ENCODE measurements at places on chromosomes 7 and 10.

- no peak for DNase-seq
Measured at GRCh38 chr7:118473271-118473670, 248.8 kb downstream of the ANKRD7 start.

DNA sequence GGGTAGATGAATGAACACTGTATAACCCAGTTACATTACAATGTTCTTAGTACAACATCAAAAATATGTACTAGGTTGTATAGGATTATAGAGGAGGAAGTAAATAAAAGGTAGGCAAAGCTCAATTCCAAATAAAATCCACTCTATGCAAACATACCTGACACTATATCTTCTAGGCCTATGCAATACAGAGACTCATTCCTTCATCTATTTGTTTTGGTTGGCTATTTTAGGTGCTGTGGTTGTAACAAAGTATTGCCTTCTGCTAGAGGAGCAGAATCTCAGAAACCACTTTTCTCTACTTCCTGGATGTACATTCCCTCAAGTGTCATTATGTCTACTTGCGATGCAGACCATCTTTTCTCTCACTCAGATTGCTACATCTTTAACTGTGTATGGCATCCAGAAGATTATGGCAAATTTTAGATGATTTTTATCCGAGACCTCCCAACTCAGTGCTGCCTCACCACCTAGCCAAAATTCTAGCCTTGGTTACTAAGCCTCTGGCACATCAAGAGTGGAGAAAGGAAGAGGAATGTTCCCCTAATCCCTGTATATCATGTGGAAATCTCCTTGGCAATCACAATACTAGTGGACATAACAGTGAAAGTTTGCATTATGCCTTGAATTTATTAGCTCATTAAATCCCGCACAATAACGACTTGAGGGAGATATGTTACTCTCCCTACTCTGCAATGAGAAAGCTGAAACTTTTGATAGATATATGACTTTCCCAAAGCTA, 5.5 kb upstream of the TFPI2 start:
- DNase-seq, result no peak

- DNase-seq, result no peak
Measured at GRCh38 chr7:132030883-132031282, 474.5 kb upstream of the PODXL start.

DNA sequence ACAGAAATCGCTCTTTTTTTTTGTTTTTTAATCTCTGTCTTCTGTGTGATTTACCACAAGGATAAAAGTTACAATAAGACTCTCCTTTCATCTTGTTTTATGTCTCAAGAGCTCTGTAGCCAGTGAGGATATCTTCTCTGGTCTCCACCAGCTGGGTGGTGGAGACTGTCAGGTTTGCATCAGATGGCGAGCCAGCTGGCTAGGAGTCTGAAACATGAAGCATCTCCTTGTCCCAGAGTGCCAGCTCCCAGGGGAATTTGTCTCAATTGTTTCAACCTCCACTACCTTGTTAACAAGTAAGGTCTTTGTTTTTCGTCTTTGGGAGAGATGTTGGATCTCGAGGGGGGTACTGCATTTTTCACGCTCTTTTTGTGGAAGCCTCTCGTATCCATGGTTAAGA, 47.3 kb downstream of the FRMPD2 start:
- no peak for DNase-seq

- peak; percentile 16 for DNase-seq
Measured at GRCh38 chr10:126536148-126536547, 134.3 kb downstream of the C10orf90 start.

DNA sequence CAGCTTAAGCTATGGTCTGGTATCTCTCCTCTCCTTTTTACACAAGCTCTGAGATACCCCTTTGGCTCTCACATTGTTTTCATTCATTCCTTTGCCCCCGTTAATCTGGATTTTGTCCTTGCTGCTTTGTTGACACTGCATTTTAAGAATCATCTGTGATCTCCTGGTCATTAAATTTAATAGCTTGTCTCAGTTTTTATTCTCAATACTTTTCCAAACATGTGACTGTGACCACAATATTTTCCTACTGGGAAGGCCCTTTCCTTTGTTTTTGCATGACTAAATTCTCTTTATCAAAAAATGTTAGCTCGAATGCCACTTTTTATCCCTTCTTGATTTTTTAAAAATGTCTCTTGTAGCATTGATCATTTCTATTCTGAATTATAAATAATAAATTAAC, 171.2 kb downstream of the SUGCT start:
- no peak for DNase-seq

- DNase-seq, result no peak
Measured at GRCh38 chr7:107922886-107923285, 31.9 kb downstream of the DLD start.

DNA sequence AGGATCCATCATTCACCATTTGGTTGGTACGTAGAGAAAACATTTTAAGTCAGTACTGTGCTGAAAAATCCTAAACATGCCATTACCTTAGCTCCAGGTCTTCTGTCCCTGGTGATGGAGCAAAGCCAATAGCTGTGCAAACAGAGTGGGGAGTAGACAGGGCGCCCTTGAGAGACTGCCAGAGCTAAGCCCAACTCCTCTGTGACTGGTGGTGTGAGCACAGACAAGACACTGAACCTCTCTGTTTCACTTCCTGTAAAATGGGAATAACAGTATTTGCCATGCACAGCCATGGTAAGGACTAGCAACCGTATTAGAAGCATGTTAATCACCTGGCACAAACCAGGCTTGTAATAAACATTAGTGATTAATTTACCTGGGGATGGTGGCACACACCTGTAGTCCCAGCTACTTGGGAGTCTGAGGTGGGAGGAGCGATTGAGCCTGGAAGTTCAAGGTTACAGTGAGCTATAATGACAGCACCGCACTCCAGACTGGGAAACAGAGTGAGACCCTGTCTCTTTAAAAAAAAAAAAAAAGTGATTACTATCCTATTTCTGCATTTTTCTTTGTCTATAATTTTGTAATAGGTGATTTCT, 28.7 kb downstream of the LYZL1 start:
- no peak for DNase-seq

GRCh38 chr7:130922206-130923112, 188.5 kb upstream of the KLF14 start:
- DNase-seq, result no peak

GRCh38 chr7:38160003-38160571, 18.0 kb upstream of the STARD3NL start:
- DNase-seq, result no peak

DNA sequence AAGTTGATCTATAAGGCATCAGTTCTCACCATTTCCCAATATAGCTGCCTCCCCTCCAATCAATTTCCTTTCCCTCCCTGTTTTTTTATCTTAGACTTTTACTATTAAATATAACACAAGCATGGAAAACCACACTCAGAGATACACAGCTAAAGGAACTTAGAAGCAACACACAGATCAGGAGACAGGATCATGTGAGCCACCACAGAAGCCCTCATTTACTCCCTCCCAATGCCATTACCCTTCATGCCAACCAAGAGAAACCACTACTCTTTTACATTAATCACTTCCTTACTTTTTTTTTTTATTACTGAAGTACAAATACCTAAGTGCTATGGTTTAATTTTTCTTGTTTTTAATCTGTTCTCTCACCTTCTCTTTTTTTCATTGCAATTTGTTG, 33.0 kb downstream of the COG5 start:
- DNase-seq, result no peak

- DNase-seq, result no peak
Measured at GRCh38 chr10:77228559-77228958, 409.0 kb downstream of the KCNMA1 start.

- peak; percentile 14 for DNase-seq
Measured at GRCh38 chr10:49679480-49679893, at the start of gene C10orf53. Gene C10orf53 (plus strand): TSS chr10:49679651. CDS start chr10:49679698, 47 bp downstream.

GRCh38 chr10:78013564-78013963, 15.8 kb downstream of the POLR3A start:
- no peak for DNase-seq

DNA sequence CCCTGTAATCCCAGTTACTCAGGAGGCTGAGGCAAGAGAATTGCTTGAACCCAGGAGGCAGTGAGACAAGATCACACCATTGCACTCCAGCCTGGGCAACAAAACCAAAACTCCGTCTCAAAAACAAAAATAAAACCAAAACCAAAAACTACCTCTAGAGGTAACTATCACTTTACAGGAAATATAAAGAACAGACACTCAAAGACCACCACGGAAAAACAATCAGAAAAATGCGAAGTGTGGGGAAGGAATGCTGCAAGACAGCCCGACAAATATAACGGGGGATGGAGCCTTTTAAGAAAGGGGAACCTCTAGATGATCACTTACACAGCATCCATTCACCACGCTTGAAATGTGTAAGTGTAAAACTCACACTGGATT, 4.3 kb downstream of the HNRNPF start:
- DNase-seq, result no peak

DNA sequence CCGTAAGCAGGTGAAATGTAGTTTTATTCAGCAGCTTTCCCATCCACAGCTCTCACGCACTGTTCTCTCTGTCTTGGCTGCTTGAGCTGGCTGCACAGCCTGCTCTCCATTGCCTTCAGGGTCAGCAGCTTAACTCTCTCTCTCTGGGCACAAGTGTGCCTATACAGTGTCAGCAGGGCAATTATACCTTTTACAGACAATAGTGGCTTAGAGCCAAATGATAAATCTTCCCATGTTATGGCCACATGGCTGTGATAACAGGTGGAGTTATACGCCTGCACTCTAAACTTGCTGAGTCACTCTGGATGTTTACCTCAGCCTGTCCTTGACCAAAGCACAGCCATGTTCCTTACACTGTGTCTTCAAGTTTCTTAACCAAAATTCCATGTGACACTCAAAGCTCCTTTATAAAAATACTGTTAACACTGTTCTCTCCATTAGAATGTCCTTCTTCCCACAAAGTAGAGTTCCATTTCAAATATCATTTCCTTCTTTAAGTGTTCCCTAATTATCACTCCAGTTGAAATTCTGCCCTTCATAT, 6.1 kb downstream of the RNF133 start:
- DNase-seq, result no peak

GRCh38 chr7:156640949-156641485, 443 bp downstream of the RNF32 start:
- peak; percentile 28 for DNase-seq

- no peak for DNase-seq
Measured at GRCh38 chr7:89908736-89909135, 245.5 kb upstream of the STEAP1 start.

Data from brain microvascular endothelial cell (primary cell).